Stimulated activated CD4-positive, alpha-beta T cell treated with anti-CD3 and anti-CD28 coated beads, Interleukin-1b, Interleukin-23, amount 100 ng/mL, for 48 hours (primary cell): ENCODE measurements at places on chromosomes 16 and 17.

GRCh38 chr17:21339011-21339410, 37.1 kb upstream of the KCNJ12 start:
- DNase-seq = no peak

DNA sequence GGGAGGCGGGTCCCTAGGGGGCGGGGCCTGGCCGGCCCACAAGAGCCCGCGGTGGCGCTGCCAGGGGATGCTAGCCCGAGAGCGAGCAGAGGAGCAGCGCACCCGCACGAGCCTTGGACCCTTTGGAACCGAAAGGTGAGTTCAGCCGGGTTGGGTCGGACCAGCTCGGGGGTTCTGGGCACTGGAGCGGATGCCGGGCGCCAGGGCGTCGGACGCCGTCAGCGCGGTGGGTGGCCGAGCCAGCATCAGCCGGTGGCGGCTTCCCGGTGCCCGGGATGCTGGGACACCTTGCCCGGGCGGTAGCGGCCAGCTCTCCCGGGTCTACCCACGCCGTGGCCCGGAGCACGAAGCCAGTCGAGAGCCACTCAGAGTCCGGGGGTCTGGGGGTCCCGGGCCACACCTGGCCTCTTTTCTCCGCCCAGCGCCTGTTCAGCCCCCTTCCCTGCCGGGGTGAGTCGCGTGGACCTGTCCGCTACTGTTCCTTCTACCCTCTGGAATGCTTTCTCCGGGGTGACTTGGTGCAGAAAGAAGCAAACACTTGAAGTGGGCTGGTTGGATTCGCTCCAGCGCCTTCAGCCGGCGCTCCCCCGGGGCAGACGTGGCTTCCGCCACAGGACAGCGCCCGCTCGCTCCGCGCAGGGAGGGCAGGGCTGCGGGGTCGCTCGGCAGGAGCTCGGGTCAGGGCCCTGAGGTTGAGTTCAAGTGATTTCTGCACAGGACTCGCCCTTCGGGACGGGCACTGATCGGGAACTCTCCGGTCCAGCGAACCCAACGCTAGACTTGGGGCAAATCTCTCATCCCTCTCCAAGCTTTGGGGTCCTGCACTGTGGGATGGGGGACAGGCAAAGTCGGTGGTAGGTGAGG, at the start of gene SCNN1G:
Gene SCNN1G (plus strand): TSS at position 67 of the 864 bp plus-strand sequence. CDS start 3,527 bp downstream, outside the sequence.
- DNase-seq = no peak

DNA sequence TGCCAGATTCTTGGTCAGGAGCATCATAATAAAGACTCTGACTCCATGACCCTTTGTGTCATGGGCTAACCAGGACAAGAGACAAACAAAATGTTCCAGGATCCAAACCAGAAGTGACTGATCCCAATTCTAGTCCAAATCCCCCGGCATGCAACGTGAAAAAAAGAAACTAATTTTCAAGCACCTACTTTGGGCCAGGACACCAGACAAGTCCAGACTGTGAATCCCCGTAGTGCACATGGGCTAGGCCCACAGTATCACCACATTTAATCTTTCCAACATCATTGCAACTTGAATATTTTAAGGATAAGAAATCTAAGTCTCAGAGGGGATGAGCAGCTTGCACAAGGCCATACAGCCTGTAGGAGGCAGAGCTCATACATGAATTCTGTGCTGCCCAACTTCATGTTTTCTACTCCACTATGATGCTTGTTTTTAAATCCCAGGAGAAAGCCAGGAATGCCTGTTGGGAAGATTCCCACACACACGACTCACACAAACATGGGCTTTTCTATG, 365.7 kb downstream of the NPIPA8 start:
- no peak for DNase-seq

- DNase-seq = no peak
Observed at GRCh38 chr17:44004077-44004760, at the start of gene NAGS. TSS of gene NAGS (plus strand) at chr17:44004622. CDS start at chr17:44004664, 42 bp downstream.

DNA sequence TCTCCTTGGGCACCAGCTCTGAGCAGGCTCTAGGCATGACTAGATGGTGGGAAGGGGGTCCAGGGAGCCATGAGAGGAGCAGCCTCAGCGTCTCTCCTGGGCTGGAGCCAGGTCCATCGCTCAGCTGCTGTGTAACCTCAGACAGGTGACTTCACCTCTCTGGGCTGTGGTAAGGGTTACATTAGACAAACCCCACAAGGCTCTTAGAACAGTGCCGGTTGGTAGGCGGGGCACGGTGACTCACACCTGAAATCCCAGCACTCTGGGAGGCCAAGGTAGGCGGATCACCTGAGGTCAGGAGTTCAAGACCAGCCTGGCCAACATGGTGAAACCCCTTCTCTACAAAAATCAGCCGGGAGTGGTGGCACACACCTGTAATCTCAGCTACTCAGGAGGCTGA, 18.1 kb upstream of the NPTX1 start:
- no peak for DNase-seq

DNA sequence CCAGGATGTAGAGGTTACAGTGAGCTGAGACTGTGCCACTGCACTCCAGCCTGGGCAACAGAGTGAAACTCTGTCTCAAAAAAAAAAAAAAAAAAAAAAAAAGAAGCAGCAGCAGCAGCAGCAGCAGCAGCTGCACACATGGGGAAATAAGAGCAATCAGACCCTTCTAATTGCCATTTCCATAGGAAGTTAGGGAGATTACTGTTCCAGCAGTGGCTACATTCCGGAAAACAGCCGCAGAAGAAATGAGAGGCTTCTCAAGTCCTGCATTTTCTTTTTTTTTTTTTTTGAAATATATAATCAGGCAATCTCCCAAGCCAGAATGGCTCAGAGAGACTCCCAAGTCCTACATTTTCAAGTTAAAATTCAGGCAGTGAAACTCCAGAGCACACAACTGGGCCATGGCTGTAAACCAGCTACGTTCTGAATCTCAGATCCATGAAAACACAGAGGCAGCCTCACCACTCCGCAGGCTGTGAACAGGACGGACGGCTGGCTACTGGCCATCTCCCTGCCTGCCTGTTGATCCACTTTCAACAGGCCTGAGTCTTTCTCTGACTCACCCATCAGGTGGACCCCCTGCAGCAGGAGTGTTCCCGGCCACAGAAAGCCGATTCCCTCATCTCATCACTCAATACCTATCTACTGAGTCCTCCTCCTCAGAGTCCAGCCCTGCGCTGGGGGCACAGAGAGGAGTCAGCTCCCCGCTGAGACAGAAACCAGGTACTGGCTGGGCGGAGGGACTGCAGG, 15.0 kb downstream of the TRPV1 start:
- DNase-seq = no peak

DNA sequence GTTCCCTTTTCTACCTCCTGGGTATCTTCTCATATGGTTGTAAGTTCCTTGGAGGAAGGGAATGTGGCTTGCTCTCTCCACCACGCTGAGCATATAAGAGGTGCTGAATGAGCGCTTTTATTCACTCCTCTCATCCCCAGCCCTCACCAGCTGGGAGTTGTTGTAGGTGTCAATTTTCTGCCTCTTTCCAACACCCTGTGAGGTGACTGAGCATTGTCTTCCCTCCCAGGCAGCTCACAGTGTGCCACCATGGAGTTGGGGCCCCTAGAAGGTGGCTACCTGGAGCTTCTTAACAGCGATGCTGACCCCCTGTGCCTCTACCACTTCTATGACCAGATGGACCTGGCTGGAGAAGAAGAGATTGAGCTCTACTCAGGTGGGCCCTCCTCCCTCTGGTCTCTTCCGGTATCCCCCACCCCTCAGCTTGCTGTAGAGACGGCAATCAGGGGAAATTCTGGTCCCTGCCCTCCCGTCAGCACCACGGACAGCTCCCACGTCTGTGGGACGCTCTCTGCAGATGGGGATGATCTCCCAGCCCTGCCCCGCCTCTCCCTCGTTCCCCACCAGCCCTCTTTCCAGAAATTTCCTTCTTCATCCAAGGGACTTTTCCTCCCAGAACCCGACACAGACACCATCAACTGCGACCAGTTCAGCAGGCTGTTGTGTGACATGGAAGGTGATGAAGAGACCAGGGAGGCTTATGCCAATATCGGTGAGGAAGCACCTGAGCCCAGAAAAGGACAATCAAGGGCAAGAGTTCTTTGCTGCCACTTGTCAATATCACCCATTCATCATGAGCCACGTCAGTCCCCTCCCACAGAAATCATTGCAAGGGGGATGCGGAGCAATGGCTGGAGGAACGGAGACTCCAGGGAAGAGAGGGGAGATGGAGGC, 18.3 kb downstream of the CIITA start:
- no peak for DNase-seq

DNA sequence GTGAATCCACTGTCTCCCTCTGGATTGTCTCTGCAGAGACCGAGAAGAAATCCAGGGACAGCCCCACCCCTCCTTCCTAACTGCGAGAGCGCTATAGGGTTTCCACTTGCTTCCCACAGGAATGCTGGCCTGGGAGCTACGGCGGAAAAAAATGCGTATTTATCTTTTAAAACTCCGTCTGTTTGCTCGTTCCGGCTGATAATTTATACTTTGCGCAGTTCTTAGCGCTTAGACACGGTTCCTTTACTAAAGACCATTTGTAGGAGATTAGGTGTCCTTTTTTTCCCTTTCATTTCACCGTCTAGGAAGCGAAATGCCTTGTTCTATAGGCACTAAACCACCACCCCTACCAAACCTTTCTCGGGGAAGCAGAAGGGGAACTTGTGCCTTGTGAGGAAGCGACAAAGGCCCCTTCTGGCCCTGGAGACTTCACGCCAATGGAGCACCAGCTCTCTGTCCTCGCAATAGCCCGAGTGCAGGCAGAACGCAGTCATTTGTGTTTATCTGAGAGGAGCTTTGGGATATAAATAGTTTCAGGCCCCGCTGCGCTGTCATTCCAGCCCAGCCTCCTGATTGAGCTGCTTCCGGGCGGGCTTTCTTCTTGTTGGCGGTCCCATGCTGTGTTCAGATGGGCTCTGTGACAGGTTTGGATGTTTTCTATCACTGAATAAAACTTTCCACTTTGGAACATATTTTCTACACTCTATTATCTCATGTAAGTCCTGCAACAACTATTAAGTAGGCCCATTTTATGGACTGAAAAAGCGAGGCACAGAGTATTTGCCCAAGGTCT, 791 bp upstream of the SUPT4H1 start:
- peak; percentile 45 for DNase-seq

GRCh38 chr17:15432807-15433611, 34.4 kb downstream of the CDRT4 start:
- DNase-seq = no peak

DNA sequence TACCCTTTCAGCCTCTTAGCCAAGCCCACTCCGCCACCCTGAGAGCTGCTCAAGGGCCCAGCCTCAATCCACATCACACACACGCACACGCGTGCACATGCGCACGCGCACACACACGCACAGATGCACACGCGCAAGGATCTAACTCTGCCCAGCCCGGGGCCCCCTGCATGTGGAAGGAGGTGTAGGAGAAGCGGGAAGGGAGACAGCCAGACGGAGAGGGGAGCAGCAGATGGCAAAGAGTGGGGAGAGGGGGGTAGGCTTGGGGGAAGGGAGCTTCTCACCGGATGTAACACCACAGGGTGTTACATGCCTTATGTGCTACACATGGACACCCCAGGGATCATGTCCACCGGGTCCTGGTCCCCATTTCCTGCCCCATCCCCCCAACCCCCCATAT, 15.3 kb downstream of the DLG4 start:
- DNase-seq = no peak

DNA sequence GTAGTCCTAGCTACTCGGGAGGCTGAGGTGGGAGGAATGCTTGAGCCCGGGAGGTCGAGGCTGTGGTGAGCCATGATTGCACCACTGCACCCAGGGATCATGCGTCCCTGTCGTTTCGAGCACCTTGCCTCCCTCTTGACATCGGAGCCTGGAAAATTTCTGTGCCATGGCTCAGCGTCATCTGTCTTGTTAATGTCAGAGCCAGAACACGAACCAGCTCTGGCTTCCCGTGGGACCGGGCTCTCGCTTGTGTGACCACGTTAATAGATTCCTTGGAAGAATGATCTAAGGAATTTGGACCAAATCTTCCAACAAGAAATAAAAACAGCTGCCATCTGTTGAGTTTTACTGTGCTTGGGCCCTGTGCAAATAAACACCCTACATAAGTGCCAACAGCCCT, 117.7 kb downstream of the ABCC1 start:
- DNase-seq = no peak

- DNase-seq = no peak
Observed at GRCh38 chr16:27700304-27700995, 150.5 kb downstream of the KATNIP start.

- no peak for DNase-seq
Observed at GRCh38 chr17:44983563-44983962, 15.5 kb upstream of the C1QL1 start.

DNA sequence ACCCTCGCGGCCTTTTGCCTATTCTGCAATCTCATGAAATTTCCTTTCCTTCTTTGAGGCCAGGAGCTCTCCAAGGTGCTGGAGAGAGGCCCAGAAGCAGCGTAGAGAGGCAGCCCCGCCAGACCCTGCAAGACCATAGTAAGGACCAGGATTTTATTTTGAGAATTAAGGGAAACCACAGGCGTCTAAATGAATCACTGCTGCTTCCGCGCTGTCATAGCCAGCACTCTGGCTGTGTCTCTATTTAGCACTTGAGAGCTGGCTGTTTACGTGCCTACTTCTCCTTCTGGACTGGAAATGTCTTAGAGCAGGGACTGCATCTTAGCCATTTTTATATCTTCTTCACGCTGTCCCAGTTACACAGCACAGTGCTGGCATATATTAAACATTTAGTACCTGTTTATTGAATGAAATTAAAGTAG, 37.6 kb upstream of the PIRT start:
- DNase-seq = peak; percentile 5

- no peak for DNase-seq
Observed at GRCh38 chr17:78939615-78940014, 14.4 kb upstream of the TIMP2 start.
